ENCODE measurements at places on chromosomes 3 and 15.
A peak's percentile ranks its signal among the peaks of the same experiment; 100 is the strongest.

- no peak for DNase-seq
These were observed 15.1 kb downstream of the APOD start for GRCh38 chr3:195568630-195569029.

DNA sequence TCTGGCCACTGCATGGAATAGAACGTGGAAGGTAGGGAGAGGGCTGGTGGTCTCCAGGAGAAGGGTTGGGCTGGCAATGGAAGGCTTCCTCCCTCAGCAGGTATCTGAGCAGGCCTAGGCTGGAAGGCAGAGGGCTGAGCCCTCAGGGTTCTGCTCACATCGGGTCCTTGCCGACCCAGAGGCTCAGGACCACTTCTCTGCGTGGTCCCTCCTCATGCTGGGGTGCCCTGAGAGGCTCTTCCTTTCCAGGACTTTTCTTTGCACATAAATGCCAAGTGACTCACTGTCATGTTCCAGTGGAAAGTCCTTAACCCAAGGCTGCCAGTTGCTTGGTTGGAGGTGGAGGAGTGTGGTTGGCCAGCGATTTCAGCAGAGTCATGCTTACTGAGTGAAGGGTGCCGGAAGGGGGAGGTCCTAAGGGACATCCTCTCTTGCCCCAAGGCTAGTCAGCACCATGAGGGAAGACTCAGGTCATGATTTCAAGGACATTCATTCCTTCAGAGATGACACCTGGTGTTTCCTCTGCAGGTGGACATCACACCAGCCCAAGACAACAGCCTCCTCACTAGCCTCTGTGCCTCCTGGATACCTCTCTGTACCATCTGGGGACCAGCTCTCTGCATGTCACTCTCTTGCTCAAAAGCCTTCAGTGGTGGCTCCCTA, 8.2 kb downstream of the SLC6A6 start:
- DNase-seq, result no peak

- no peak for DNase-seq
These were observed 73.7 kb downstream of the PLD1 start for GRCh38 chr3:171736556-171736955.

- peak; percentile 78 for DNase-seq
These were observed 19.0 kb downstream of the STOML1 start for GRCh38 chr15:73972984-73973682.
